Activated CD4-positive, alpha-beta T cell treated with anti-CD3 and anti-CD28 coated beads, Interleukin-2, Interleukin-4, amounts not matched to agents 100 ng/mL and 50 ng/mL, durations not matched to agents 16 hours and 8 hours (primary cell): ENCODE measurements at places on chromosomes 4 and X.

DNA sequence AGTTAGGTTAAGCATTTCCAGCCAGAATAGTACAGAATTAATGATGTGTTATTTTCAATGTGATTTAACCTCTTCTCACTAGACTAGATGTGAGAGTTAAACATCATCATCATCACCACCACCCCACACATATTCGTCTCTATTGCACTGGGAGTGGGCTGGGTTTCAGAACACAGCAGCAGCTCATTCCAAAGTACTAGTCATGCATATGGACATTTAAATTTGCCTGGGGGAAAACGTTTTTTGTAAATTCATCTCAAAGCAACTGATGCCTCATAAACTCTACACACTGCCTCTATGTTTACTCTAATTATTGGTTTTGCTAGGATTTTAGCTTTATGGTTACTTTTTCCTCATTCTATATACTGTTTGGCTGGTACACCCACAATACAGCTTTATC, 509.1 kb downstream of the PPP4R3C start:
- no peak for DNase-seq

DNA sequence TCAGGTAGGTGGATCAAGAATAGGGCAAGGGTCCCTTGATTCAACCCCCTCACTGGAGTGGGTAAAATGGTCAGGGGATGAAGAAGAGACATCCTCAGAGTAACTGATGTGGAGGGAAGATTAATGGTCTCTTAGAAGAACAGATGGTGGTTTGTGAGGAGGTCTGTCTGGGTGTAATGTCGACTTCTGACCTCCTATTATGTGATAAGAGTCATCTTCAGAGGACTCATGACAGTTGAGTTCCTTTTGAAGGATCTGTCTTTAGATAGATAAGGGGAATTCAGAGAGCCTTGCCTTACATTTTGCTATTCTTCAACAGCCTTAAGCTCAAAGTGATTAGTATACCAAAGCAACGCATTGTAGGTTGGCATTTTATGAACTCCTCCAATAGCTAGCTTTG, 27.1 kb upstream of the MAGEA8 start:
- no peak for DNase-seq

DNA sequence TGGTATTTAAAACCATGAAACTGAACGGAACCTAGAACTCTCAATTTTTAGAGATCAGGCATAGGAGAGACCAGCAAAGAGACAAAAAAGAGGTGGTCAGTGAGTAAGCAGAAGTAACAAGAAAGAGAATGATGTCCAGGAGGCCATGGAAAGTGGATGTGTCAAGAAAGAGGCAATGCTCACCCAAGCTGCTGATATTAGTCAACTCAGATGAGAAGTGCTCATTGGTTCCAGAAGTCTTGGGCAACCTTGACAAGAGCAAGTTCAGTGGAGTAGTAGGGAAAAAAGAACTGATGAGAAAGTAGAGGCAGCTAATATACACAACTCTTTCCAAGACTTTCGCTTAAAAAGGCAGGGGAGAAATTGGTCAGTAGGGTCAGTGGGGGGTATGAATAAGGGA, 23.0 kb upstream of the CCDC149 start:
- no peak for DNase-seq

DNA sequence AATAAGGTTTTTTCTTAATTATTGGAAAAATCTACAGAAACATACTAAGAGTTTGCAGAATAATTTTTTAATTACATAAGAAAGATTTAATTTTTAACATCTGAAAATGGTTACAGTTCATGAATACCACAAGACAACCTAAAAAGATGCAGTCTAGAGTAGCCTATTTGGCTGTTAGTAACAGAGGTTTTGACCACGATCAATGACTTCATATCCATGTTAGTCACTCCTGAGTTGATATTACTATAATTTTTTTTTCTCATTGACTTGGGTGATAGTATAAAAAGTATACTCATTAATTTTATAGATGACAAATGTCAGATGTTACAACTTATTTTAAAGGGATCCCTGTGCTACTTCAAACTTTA, 272.5 kb downstream of the DCTD start:
- DNase-seq: no peak

DNA sequence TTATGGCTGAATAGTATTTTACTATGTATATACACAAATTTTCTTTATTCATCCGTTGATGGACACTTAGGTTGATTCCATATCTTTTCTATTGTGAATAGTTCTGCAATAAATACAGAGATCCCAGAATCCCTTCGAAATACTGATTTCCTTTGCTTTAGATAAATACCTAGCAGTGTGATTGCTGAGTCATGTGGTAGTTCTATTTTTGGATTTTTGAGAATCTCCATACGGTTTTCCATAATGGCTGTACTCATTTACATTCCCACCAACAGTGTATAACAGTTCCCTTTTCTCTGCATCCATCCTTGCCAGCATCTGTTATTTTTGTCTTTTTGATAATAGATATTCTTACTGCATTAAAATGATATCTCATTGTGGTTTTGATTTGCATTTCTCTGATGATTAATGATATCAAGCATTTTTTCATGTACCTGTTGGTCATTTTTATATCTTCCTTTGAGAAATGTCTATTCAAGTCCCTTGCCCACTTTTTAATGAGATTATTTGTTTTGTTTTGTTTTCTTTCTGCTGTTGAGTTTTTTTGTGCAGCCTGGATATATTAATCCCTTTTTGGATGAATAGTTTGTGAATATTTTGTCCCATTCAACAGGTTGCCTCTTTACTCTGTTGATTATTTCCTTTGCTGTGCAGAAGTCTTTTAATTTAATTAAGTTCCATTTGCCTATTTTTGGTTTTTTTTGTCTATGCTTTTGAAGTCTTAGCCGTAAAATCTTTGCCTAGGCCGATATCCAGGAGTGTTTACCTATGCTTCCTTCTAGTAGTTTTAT, 466.7 kb upstream of the TENM3 start:
- no peak for DNase-seq

DNA sequence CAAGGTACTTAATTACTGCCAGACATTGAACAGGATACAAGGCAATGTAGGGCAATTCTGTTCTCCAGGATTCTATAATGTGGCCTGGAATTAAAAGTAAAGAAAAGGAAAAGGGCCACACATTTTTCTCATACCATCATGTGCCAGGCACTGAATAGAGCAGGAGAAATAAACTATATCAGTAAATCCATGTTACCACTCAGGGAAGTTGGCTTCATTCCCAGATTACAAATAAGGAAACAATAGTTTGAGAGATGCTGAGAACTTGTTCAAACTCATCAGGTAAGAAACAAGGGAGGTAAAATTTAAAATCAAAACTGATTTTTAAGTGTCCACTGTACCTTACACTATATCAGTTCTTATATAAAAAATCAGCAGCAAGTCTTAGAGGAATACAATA, 645.0 kb upstream of the ATOH1 start:
- no peak for DNase-seq

DNA sequence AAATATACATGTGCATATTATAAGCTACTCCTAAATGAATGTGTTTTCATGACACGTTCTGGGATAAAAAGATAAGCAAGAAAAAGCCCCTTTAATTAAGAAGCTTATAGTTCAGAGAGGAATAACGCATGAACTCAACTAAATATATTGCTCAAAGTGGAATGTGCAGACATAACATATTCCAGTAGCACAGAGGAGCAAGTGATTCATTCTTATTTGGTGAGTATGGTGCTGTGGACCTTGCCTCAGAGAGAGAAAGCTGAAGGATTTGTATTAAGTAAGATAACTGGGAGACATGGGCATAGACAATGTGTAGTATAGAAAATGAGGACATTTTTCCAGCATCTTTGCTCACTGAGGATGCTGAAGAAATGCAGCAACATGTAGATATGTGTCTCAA, 76.8 kb downstream of the CFAP299 start:
- DNase-seq: no peak
